ENCODE measurements at places on chromosomes 4 and X. TPM values are rescaled to one million over a fixed set of nuclear protein-coding genes. Genes with fewer than 3 reads are reported as not detected.

- no peak for DNase-seq
Observed at GRCh38 chr4:175953960-175954521, 111.6 kb upstream of the WDR17 start.

DNA sequence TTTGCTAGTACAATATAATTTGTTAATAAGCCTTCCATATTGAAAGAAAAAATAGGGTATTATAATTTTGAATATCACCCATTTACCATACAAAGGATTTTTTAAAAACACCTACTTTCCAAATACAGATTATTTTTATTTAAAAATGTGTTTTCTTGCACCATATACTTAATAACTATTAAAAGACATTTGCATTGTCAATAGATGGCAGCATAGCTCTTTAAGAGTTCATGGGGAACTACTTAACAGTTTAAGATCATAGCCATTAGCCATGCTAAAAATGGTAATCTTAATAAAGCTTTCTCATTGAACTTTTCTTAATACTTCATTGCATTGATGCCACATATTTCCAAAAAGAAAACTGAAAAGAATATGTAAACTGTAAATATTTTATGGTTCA, 1995.9 kb downstream of the C4orf33 start:
- DNase-seq: no peak

GRCh38 chr4:84677995-84678394, 95.1 kb downstream of the CDS1 start:
- DNase-seq: no peak

Gene GAGE12J
- not detected for total RNA-seq

Gene NDST3
- 0.70 TPM for total RNA-seq

All from H9 (cell line).